Chondrocyte (in vitro differentiated cells): ENCODE measurements at places on chromosomes 12 and 14.

- DNase-seq = no peak
These were observed 73.0 kb downstream of the TMEM132D start for GRCh38 chr12:129830796-129831195.

GRCh38 chr14:25988536-25988935, 609.3 kb downstream of the NOVA1 start:
- DNase-seq = no peak

DNA sequence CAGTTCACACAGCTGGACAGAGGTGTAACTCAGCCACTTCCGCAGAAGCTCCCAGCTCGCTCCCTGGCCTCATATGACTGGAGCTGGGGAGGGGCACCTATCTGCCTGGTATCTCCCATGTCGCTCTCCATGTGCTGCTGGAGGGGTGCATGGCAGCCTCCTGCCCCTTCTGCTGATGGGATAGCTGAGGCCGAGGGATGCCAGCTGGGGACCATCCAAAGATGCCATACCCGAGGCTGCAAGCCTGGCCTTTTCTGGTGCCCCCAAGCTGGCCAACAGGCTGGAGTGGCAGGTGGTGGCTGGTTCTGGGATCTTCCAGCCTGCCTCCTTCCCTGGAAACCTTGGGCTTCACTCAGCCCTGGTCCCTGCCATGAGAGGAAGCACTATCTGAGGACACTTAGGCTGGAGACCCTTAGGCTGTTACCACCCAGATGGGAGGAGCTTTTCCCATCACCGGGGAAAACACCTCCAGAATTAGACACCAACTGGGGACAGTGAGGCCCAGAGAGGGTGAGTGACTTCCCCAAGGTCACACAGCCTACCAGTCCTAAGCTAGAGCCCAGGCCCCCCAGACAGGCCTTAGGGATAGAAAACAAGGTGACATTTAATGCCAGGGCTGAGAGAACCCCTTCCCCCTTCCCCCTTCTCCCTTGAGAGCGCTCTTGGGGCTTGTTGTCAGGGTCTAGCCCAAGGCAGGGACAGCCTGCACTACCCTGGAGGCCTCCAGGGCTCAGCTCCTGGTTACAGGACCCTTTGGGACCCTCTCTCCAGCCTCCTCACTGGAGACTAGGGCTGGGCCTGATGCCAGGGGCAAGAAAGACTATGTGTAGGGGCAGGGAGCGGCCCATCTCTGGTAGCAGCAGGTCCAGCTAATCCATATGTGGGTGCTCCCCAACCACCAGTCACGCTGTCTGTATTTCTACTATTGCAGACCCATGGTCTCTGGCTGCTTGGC, 7.1 kb downstream of the DTX1 start:
- peak; percentile 66 for DNase-seq

DNA sequence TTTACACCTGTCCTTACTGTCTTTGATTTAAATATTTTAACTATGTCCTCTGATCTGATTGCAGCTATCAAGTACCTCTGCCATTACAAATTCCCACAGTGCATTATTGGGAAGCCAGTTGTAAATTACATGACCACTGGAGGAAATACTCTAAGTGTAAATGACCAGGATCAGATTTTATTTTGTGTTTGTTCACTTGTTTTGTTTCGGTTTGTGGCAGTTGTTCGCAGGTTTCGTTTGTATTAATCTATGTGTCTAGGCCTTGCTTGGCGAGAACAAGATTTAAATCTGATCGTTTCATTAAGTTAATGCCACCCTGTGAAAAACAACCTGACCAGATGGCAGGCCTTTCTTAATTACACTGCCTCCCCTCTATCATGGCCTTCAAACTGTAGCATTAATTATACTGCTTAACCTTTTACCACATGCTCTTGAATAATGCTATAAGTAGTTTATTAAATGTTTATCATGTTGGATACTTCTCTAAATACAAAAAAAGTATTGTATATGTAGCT, 990.1 kb downstream of the TMTC2 start:
- no peak for DNase-seq

DNA sequence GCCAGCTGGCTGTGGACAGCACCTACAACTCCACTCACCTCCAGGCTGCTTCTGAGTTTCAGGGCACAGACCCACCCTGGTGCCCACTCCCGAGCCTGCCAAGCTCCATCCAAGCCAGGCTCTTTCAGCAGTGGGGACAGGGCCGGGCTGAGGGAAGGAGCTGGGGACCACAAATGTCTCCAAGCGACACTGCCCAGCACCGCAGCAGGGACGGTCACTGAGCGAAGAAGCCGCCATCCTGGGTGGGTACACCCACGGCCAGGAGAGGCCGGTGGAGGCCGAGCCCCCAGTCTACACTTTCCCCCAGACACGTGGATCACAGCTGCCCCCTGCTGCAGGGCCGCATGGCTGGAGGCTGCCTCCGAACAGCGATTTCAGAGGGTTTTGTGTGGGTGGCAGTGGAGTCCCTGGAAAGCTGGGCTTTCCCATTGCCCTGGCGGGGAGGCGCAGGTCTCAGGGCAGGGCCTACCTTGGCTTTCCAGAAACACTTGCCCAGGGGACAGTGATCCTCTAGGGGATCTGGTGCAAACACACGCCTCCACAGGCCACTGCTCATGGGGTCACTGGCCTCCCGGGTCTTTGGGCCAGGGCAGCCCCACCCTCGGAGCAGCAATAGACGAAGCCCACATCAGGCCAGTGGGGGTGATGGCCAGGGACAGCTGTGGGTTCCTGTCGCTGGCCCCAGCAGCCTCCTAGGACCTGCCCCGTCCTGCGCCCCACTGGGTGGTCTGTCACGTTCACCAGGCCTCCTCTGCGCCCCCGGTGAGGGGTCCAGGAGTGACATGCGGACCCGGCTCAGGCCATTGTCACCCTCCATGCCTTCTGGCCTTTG, 1.2 kb upstream of the GPR132 start:
- no peak for DNase-seq

DNA sequence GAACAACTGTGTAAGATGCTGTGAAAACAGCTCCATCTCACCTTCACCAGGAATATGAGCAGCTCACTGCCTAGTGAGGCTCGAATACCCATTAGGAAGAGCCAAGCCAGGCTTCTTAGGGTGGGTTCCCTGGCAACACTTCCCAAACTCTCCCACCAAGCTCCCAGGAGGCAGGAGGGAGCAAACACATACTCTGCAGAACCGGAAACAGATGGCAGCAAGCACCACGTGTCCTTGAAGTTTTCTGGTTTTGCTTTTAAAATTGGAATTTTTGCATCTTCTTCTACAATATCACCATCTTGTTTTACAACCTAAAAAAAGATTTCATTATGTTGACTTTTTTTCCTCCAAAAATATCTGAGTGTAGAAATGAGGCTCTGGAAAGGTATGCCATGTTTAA, 186.7 kb downstream of the ZFP36L1 start:
- DNase-seq = no peak

DNA sequence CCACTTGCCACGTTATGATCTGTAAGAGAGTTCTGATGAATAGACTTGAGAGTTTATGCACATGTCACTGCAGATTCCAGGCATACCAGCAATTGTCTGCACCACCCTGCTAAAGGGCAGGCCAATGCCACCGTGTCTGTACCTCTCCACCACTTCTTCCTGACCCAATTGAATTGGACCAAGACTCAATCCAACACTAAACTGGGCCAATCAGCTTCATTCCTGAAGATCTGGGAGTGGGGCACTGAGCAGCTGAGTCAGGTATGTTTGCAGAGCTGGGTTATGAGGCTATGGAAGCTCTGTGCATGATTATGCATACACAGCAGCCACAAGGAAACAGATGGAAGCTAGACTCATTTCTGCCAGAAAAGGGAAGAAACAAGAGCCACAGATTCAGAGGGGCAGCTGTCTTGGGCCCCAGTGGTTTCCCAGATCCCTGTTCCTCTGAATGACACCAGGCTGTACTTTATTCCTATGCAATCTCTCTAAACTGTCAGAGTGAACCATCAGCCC, 28.0 kb downstream of the DAO start:
- DNase-seq = no peak

- no peak for DNase-seq
These were observed 92.8 kb upstream of the PTHLH start for GRCh38 chr12:28065374-28065773.

DNA sequence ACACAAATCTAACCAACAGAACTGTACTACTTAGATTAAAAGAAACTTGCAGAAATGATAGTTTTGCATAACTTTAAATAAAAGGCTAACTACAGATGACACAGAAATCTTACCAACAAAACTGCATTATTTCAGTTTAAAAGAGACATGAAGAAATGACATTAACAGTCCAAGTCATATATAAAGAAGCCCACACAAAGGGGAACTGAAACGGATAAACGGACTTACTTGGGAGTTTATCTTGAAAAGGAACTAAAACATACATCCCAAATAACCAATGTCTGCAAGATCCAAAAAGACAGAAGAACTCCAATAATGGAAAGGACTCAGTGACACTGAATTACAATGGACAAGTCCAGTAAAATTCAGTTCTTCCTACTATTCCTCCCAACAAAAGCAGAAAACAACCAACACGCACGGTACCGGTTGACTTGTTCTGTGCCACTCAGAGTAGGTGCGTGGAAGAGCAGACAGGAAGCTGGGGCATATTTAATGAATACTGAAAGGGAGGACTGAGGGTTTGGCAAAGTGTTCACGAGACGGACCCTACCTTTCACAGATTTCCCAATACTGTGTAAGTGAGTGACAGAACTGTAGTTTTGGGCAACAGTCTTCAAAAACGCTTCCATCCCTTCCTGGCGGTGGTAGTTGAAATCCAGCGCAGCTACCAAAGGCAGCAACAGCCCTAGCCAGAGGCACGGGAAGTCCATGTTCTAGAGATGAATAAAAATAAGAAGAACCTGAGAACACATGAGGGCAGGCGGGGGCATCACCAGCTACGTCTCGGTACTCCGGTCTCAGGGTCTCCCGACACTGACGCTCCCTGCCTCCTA, 627 bp downstream of the CPM start:
- DNase-seq = no peak

- DNase-seq = no peak
These were observed 10.7 kb upstream of the AVIL start for GRCh38 chr12:57829025-57829777.

DNA sequence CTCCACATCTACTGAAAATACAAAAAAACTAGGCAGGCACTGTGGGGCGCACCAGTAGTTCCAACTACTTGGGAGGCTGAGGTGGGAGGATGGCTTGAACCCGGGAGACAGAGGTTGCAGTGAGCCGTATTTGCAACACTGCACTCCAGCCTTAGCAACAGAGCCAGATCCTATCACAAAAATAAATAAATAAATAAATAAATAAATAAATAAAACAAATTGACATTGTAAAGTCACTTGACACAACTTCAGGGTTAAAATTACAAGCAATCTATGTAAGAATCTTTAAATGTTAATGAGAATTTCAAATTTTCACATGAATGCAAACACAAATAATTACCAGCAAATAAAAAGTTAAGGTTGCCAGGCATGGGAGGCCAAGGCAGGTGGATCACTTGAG, 11.1 kb downstream of the ATXN2 start:
- DNase-seq = peak; percentile 7

DNA sequence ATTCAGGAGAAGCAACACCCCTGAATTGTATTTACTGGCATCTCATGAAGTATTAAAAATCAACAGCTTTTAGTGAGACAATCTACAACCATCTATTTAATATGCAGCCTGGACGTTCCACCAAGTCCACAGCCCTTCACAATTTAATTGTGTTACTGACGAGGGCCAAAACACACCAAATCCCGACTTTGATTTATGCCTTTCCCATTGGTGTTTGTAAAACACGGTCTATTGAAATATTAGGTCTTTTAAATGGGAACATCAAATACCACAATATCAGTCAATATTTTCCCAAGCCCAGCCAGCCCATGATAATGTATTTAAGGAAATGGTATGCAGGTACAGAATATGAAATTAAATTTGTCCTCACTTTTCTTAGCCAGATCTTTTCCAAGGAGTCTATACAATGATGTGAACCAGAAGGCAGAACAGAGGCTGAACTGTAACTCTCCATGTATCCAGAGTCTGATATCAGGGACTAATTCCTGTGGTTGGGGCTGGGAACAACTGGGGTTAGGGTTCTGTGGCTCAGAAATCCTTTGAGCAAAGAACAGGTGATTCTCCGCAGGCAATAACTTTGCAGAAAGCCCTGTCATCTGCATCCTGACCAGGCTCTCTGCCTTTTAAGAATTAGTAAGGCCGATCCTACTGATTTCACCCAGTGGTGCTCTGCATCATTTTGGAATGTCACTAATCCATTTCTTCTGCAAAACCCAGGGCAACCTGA, 179.3 kb upstream of the GZMB start:
- DNase-seq = no peak

DNA sequence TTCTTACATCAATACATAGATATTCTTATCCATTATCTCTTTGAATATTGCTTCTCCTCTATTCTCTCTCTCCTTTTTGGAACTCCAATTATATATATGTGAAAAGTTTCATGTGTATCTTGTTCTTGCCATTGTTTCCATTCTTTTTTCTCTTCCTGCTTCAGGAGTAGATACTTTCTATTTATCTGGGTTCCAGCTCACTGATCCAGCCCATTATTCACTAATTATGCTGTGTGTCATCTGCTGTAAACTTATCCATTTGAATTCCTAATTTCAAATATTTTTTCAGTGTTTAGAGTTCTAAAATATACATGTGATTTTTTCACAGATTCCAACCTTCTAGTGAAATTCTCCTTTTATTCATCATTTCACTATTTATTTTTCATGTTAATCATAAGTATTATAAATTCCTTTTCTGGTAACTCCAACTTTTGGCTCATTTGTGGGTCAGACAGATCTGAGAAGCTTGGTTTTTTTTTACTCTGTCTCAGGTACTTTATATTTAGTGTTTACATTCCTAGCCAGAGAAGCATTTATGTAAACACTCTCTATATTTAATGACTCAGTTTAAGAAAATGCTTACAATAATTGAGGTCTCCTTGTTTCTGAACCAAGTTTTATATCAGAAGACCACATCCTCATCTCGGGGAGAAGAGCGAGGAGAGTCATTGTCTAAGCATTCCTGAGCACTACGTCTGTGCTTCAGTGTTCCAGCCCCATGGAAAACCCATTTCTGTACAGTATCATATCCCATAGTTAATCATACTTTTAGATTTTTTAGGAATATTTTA, 15.9 kb upstream of the AMIGO2 start:
- no peak for DNase-seq

DNA sequence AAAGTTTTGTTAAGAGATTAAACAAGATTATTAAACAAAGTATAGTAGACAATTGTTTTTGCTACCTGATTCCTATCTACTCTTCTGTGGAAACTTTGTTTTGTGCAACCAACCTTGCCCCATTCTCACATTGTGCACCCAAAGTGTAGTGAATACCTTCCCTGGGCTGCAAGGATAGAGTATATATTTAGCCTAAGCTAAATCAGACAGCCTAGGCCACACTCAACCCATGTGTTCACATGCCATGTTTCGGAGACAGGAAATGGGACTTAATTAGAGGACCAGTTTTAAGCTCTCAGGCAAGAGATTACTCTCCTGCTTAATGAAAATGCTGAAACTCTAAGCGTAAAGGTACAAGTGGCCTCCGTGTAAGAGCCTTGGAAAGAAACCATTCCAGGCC, 734.9 kb upstream of the USP15 start:
- no peak for DNase-seq

DNA sequence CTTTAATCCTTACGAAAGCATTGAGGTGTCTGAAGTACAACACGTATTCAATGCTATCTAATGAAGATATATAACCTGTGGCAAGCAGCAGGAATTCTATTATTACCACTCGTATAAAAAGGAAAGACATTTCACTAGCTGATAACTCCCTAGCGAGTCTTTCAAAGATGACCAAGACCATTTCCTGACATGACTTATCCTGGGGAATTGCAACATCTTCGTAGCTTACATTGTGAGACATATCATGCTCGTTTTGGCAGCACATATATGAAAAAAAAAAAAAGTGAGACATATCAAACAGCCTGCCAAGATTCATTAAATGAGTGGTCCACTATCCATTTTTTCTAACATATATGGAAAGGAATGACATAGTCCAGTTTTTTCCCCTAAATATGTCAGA, 337.0 kb downstream of the FSCB start:
- DNase-seq = no peak
